Renal pelvis (tissue), 12 donors: ENCODE measurements at places on chromosomes 1 and 21. TPM values are rescaled to one million over a fixed set of nuclear protein-coding genes. Genes with fewer than 3 reads are reported as not detected.

- DNase-seq, result no peak
These were observed 47.3 kb upstream of the RCC1 start for GRCh38 chr1:28458237-28459228.

GRCh38 chr21:16678429-16679160 lies 834.2 kb upstream of the CXADR start:
- DNase-seq, result peak; percentile 5

Gene HSD11B1
- 0.16 TPM for polyA plus RNA-seq

DNA sequence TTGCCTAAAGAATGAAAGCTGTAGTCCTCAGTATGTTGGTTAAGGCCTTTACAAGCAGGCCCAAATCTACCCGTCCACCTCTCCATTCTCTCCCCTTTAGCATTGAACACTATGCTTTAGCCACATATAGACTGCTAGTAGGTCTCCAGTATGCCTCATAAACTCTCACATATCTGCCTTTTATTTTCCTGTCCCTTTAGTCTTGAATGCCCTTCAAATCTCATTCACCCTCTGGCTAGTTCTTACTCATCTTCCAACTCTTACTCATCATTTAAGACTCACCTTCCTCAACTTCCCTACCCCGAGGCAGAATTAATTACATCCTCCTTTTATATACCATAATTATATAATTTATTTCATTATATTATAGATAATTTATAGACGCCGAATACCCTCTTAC lies 78.7 kb upstream of the TSPAN2 start:
- no peak for DNase-seq

Gene FNBP1L
- 101 TPM for polyA plus RNA-seq

GRCh38 chr1:113714606-113715269 lies 44.5 kb downstream of the PHTF1 start:
- DNase-seq, result no peak

DNA sequence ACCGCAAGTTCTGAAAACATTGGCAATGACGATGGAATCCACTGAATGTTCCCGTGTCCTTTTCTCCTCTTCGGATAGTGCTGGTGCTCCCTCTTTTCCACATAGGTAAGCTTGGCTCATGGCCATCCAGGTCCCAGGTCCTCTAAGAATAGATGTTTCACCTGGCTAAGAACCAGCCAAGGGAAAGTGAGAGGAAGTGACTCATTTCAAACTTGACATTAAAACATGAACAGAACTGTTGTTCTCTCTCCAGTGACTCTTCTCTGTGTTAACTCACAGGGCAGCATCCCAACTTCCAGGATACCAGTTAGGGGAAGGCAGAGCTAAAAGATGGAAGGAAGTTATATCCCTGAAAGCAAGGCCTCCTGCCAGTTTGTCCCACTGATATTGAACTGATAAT lies 493.8 kb upstream of the CHRM3 start:
- DNase-seq, result no peak

DNA sequence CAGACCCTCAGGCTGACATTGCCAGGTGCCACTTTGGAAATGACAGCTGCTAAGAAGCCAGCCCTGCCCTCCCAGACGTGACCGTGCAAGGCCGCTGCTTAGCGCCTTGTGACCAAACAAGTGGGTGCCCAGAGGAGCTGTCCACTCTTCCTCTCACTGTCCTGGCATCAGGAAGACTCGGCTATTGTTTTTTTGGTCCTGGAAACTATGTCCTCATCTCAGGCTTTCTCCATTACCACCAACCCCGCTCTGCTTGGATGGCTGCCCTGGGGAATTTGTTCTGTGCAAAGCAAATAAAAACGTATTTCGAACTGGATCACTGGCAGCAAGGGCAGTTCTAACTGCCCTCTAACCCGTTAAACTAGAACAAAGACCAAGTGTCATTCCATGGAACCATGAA lies 13.7 kb upstream of the TENT5C start:
- no peak for DNase-seq

Gene LCE2A
- not detected for polyA plus RNA-seq

Gene SLAMF1
- polyA plus RNA-seq, result not detected

Gene KCNK1
- polyA plus RNA-seq, result 9.0 TPM

GRCh38 chr1:56967900-56968832 lies 2.4 kb upstream of the C8B start:
- DNase-seq, result peak; percentile 9

DNA sequence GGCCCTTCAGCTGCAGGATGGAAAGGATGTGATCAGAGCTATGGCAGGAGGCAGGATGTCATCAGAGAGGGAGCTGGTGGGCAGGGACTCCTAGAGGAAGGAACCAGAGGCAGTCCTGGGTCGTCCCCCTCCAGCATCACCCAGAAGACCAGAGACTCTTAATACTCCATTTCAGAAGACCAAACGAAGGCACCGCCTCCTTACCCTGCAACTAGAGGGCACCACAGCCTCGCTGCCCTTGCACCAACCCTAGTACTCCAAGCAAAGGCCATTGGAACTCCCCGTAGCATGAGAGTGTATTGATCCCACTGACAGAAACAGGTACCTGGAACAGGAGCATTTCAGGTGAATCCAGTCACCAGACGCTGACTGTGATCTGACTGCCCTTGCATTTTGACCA lies 598.1 kb downstream of the NPHP4 start:
- no peak for DNase-seq

DNA sequence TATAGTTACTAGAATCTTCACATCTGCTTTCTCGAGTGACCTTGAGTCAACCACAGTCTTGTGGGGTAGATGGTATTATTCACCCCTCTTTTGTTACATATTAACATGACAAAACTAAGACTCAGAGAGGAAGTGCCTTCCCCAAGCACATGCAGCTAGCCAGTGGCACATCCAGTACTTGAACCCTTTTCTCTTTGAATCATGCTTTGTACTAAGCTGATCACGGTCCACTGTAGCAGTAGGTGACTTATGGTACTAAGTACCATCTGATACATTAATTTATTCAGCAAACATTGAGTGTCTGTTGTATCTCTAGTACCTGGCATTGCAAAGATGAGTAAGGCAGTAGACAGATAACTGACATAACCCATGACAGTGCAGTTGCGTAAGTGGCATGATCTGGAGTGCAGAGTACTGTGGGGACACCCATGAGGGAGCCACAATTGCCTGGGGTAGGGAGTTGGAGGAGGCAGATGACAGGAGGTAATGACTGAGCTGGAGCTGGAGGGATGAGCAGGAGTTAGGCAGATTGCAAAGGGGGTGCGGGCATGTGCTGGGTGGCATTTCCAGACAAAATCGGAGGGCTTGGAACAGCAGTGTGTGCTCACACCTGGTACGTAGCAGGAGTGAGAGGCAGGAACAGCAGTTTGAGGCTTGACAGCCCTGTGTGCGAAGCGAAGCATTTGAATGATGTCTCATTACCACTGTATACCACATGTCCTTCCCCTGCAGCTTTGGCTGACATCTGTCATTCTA lies 29.8 kb downstream of the UCK2 start:
- no peak for DNase-seq

DNA sequence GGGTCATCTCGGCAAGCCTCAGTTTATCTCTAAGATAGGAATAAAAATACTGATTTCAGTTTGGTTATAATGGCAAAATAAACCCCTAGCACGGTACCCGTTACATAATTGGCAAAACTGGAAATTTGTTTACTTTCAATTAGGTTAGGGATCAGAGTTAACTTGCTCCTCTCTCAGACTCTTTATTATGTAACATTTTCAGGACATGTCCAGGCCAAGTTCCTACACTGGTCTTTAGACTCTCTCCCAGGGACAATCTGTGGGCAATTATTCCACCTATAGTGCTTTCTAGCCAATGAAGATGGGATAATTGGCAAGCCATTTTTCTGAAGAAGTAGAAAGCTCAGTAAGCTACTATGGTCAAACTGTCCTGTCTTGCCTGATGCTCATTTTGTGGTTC lies 189.4 kb downstream of the NEK7 start:
- DNase-seq, result no peak

Gene MAGI3
- polyA plus RNA-seq, result 25.9 TPM

GRCh38 chr1:156844102-156844501 lies 14.8 kb downstream of the INSRR start:
- DNase-seq, result no peak

Gene THAP3
- 21.0 TPM for polyA plus RNA-seq

DNA sequence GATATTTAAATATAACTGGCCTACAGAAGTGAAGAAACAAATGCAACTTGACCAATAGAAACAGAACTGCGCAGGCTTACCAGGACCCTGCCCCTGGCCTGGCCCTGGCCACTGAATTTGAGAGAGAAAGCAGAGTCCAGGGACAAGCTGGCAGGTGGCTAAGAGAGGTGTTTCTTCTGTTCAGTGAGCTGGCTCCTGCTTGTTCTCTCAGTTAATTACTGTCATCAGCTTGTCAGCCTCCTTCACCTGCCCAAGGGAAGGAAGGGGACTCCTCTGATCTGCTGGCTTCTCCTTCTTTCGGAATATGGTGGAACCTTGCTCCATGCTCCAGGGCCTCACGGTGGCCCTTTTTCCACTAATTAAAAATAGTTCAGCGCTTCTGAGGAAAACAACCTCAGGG lies 388.4 kb downstream of the DISC1 start:
- DNase-seq, result no peak

DNA sequence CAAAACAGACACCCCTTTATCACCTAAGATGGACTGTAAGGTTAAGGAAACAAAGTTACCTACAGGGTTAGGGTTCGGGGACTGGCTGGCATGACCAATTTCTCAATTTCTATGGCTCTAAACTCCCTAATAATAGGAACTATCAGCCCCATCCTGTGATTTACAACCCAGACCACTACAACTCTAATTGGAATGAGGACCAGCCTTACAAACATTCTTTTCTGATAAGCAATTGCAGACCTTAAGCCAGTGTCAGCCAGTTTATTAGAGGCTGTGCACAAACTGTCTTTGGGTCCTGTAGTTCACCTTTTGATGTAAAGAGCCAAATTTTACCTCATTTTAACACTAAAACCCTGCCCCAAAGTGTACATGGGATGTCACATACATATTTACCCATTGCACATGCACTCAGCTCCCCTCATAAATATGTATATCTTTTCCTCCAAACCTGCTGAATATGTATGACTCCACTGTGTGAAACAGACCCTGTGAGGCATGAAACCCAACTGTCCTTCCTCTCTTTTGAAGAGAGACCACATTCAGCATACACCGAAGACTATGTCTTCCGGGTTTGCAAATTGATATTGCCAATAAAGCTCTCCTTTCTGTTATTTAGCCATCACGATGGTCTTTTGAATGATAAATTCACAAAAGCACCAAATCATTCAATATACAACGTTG lies 7.3 kb upstream of the APP start:
- DNase-seq, result no peak

Gene LRRC71
- 1.1 TPM for polyA plus RNA-seq

Gene DENND2D
- 23.1 TPM for polyA plus RNA-seq

DNA sequence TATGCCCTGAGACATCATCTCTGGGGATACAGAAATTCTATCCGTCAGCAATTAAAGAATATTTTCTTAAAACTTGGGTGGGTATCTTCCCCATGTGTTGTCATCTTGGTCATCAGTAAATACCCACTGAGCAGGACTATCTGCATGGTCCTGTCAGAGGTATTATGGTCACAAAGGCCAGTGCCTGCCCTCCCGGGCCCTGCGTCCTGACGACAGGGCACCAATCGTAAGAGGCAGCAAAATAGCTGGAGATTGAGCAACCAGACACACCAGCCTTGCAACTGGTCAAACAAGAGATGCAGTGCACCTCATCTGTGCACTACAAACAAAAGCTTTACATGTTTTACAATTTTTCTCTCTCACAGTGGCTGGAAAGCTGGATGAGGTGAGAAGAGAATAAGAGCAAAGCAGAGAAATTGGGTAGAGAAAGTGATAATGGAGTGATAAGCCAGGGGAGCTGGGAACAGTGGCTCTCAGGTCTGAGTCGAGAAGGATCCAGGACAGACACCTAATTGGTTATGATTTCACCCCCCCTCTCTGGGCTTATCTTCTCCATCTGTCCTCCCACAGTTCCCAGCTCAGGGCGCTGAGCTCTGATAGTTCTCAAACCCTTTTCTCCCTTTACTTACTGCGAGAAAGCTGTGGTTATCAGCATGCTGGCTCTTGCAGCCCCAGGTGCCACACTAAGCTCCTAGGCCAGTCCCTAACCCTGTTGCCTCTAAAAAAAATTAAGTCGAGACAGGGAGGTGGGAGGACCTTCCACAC lies 8.8 kb upstream of the SRP9 start:
- DNase-seq, result no peak

GRCh38 chr1:64051796-64052195 lies 151.6 kb upstream of the UBE2U start:
- DNase-seq, result peak; percentile 29

Gene SYT2
- polyA plus RNA-seq, result 4.1 TPM

Gene PTPRC
- polyA plus RNA-seq, result 4.8 TPM

DNA sequence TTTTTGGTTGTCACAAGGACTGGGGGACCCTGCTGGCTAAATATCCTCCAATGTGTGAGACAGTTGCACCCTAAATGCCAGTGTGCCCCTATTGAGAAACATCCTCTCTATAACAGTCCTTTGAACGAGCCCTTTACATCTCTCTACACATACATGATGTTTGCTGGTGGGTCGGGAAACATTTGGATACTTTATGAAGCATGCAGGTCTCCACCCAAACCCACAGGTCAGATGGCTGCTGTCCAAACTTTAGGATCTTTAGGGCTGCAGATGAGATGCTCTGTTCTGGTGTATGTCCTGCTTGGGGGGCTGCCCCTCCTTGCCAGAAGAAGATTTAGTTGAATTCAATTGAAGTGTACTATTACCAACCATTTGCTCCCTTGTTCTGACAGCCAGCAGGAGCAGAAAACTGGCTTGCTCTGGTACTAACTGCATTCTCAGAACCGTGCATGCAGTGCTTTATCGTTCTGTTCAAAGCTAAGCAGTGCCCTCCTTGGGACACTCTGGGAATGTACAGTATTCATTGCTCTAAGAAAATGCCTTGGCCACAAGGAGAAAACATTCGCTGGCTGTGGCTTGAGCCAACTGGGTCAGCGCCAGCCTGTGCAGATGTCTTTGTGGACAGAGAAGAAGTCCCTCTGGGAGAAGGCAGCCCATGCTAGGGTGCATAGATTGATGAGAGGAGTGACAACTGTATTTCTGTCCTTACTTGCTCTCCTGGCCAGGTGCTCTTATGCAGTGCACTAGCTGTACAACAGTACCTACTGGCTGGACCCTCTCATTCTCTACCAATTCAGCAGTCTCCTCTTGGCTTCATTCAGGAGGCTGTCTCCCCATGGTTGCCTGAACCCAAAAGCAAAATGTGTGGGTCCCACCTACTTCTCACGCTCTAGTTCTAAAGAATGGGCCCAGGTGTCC lies 61.4 kb upstream of the DIRAS3 start:
- peak; percentile 78 for DNase-seq

Gene LAPTM5
- polyA plus RNA-seq, result 18.3 TPM

GRCh38 chr1:169585181-169585580 lies 1.1 kb downstream of the F5 start:
- no peak for DNase-seq

- no peak for DNase-seq
These were observed 10.5 kb downstream of the MIIP start for GRCh38 chr1:12029720-12030339.
